ENCODE measurements at places on chromosomes 13 and 19.
A peak's percentile ranks its signal among the peaks of the same experiment; 100 is the strongest.

DNA sequence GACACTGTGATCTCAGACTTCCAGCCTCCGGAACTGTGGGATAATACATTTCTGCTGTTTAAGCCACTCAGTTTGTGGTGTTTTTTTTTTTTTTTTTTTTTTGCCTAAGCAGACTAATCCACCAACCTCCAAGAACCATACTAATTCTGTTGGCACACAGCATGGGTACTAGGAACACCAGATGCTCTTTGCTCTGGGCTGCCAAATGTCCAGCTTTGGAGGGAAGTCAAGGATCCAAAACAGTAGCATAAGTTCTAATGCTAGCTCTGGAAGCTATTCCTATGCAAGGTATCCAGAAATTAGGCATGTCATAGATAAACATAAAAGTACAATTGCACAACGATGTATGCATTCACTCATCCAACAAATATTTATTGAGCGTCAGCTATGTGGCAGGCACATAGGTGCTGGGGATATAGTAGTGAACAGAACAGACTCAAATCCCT, 64.5 kb upstream of the WDFY2 start:
- peak; percentile 66 for DNase-seq

GRCh38 chr13:112152846-112153245, 85.9 kb downstream of the SOX1 start:
- DNase-seq = no peak

DNA sequence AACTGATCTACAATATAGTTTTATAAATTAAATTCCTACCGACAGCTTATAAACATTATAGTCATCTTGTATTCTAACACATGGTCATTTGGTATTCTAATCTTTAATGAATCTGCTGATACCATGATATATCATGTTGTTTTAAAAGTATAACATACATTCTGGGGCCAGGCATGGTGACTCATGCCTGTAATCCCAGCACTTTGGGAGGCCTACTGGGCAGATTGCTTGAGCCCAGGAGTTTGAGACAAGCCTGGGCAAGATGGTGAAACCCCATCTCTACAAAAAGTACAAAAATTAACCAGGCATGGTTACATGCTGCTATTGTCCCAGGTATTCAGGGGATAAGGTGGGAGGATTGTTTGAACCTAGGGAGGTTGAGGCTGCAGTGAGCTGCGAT, 3.1 kb downstream of the ZNF383 start:
- peak; percentile 51 for DNase-seq

- DNase-seq = no peak
These were observed 29.6 kb upstream of the EEF1AKMT1 start for GRCh38 chr13:20803180-20803965.

DNA sequence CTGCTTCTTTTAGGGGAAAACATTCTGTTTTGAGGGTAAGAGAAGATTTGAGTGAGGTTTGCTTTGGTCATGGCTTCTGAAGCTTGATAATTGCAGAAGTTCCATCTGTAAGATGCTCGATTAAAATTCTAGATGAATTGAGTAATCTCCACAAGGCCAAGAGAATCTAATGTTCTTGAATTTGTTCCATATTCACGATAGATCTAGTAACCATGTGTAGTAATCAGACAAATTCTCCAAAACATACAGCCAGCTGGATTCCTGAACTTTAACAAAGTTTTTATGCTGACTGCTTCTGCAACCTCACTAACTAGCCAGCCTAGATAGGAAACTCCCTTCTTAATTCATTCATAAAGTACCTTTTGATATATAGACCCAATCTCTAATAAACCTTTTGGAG, 92.7 kb downstream of the COL4A2 start:
- DNase-seq = peak; percentile 85

- no peak for DNase-seq
These were observed 72.7 kb downstream of the IRS2 start for GRCh38 chr13:109713681-109714080.

DNA sequence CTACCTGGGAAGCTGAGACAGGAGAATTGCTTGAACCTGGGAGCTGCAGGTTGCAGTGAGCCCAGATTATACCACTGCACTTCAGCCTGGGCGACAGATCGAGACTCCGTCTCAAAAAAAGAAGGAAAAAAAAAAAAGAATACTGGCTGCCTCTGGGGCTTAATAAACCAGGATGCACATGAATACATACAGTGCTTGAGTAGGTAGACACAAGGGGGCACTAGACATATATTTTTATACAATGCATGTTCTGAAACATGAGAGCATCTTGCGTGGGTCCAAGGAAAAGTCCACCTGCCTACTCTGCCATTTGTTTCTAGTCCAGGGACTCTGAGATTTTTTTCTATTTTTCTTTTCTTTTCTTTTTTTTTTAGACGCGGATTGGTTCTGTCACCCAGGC, 31.2 kb downstream of the KEAP1 start:
- peak; percentile 43 for DNase-seq

DNA sequence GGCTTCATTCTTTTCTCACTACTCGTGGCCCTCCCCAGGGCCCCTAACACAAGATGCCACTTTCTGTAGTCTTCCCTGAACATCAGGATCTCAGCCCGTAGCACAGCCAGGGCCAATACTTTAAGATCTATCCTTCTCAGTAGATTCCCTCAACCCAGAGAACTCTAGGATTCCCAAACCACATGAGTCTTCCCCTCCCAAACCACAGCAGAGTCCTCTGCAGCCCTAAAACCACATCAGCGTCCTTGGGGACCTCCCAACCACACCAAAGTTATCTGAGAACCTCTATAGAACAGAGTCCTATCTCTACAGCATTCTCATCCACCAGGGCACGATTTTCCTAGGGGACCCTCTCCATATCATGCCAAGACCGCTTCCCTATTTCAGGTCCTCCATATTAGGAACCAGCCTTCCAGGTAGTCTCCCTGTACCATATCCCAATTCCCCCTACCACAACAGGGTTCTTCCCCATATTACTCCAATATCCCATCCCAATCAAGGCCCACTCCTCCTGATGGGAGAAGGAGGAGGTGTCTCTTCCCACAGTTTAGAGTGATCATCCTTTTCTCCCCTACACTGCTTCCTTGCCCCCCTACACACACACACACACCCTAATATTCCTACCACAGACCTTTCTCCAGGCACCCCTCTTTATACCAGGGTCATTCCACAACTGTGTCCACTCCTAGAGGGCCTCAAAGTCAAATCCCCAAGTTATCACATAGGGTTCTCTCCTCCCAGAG, 1.4 kb downstream of the DYRK1B start:
- DNase-seq = no peak

GRCh38 chr13:54394908-54395307, 1366.3 kb downstream of the OLFM4 start:
- DNase-seq = no peak
